ENCODE measurements at places on chromosomes 13 and 19.

GRCh38 chr19:2358548-2359173, 1.4 kb upstream of the TMPRSS9 start:
- no peak for DNase-seq

DNA sequence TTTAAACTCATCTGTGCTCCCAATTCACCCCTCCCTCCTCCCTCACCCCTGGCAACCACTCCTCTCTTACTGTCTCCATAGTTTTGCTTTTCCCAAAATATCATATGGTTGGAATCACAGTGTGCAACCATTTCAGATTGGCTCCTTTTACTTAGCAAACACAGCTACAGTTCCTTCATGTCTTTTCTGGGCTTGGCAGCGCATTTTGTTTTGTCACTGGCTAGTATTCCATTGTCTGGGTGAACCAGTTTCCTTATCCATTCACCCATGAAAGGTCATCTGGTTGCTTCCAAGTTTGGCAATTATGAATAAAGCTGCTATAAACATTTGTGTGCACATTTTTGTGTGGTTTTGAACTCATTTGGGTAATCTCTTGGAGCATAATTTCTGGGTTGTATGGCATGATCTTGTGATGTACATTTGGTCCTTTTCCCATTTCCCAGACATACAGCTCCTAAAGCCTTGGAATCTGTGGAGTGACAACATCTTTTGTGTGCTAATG, 23.9 kb upstream of the GAS6 start:
- peak; percentile 58 for DNase-seq

GRCh38 chr13:109790942-109791605, 4.7 kb upstream of the IRS2 start:
- no peak for DNase-seq

DNA sequence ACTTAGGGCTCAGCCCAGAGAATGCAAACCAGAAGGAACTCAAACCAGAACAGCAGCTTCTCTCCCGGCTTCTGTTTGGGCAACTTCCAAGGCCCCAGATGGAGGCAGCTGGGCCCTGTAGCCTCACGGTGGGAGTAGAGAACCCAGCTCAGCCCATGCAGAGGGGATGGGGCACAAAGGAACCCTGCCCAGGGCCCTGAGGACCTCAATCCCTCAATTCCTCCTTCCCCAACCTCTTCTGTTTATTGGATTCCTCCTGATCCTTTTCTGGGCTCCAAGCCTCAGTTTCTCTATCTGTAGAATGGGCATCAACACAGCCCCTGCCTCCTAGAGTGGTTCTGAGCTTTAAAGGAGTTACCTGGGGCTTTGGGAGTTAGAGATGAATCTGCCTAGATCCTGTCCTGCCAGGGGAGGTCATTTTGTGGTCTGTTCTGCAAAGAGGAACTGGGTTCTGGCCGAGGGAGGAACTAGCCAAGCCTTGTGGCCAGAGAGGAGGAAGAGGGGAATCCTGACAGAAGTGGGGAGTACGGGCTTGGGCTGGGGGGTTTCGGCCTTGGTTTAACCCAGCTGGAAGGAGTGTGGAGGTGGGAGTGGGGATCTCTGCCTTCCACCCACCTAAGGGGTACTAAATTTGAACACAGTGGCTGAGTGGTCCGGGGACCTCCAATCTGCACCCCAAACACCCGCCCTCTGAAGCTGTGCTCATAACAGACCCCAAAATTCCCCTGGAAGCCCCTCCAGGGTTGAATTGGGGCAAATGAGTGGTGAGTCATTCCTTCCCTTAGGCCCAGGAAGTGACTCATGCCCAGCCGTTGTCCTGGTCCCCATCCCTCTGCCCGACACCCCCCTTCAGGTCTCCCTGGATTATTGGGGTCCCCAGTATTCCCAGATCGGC, 2.7 kb downstream of the ADGRE5 start:
- no peak for DNase-seq

GRCh38 chr13:111968336-111969010, 98.5 kb upstream of the SOX1 start:
- no peak for DNase-seq

GRCh38 chr13:31096654-31097302, 64.9 kb downstream of the HSPH1 start:
- DNase-seq, result no peak
